ENCODE measurements at places on chromosomes 7 and 10.

DNA sequence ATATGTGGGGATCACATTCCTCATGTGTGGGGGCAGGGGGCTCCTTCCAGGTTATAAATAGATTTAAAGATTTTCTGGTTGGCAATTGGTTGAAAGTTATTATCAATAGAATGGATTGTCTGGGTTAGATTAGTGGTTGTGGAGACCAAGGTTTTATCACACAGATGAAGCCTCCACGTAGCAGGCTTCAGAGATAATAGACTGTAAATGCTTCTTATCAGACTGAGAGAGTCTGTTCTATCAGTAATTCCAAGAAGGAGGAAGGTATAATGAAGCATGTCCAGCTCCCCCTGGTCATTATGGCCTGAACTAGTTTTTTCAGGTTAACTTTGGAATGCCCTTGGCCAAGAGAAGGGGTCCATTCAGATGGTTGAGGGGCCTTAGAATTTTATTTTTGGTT is 117.7 kb upstream of the FGFR2 start:
- no peak for DNase-seq

GRCh38 chr7:39144420-39144819 is 166.7 kb downstream of the POU6F2 start:
- no peak for DNase-seq

DNA sequence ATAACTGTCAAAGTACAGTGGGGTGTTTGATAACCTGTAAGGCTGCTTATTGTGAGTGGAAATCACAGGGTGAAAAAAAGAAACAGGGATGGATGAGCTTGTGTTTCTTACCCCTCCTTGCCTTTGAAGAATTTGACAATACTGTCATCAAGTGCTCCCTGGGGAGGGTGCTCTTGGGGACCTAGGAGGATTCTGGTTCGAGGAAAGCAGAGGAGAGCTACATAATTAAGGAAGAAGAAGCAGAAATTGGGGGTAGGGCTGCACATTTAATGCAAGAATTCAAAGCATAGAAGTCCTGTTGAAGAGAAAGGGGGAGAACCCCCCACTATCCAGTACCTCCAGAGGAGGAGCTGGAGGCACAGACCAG is 208.1 kb upstream of the PHYHIPL start:
- no peak for DNase-seq

GRCh38 chr10:18204039-18204835 is 64.0 kb downstream of the CACNB2 start:
- DNase-seq = no peak

DNA sequence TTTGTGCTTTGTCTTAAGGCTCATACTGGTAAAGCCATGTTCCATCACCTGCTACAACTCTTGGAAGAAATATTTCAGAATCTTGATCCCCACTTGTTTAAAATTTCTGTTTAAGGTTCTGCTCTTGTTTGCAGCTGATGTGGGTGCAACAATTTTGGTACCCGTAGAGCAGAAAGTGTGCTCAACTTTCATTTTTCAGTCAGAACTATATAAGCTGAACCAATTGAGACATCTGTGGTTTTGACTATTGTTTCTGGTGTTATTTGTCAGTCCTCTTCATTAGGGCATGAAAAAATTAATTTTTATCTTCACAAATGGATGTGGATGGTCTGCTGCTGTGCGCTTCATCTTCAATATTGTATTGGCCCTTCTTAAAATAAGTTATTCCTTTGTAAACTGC is 10.9 kb downstream of the MGAM start:
- DNase-seq = no peak

GRCh38 chr10:107091126-107091525 is 73.4 kb downstream of the SORCS1 start:
- no peak for DNase-seq
